SW 1271 (cell line): ENCODE measurements at places on chromosomes 2 and 18.
A peak's percentile ranks its signal among the peaks of the same experiment; 100 is the strongest.

DNA sequence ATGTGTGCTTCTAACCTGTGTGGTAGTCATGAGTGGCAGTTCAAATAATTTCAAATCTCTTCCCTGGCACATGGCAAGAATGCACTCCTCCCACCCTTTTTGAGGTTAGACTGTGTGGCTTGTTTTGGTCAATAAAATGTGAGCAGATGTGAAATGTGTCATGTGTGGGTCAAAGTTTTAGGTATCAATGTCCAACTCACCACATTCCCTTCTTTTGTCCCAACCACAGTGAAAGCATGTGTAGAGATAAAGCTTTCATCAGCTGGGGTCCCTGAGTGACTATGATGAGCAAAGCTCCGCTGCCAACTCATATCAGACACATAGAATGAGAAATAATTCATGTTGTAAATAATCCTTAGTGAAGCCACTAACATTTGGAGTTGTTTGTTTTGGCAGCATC, 118.2 kb downstream of the PAX3 start:
- no peak for DNase-seq

DNA sequence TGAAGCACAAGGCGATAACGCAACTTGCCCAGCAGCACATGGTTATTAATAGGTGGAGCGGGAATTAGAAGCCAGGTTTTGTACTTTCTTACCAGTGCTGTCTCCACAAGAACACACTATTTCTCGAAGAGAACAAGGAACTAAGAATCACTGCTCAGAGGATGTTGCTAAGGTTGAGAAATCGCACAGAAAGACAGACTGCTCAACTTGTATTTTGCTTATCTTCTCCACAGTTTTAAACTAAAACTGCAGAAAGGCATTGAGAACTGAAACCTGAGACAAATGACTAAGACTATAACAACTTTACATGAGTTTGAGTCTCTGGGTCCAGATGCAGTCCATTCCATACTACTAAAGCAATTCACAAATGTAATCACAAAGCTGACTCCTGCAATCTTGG, 6.2 kb downstream of the PRKD3 start:
- DNase-seq = no peak

GRCh38 chr18:27564066-27564465, 379.0 kb upstream of the CHST9 start:
- DNase-seq = no peak

DNA sequence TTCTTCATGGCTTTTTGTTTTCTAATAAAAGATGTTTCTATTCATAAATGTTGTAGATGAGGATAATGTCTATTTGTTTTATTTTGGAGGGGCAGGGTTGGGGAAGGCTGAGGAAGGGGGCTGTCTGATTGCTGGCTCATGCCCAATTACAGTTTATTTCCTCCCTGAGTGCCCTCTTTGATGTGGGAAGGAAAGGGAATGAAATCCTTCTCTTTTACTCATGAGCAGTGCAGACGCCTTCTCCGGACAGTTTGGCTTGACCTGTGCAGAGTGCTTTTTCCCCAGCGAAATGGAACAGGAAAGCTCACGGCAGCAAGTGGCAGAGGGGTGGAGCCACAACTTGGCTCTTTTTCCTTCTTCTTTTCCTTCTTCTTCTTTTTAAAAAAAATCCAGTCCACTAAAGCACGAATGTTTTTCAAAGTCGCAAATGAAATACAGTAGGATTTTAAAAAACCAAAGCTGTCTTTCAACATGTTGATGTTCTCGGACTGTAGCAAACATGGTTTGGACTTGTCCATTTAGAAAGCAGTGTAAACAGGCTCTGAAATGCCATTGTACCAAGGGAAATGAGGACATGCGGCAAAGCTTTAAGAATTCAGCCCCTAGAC, 34.5 kb downstream of the RAB31 start:
- DNase-seq = no peak

DNA sequence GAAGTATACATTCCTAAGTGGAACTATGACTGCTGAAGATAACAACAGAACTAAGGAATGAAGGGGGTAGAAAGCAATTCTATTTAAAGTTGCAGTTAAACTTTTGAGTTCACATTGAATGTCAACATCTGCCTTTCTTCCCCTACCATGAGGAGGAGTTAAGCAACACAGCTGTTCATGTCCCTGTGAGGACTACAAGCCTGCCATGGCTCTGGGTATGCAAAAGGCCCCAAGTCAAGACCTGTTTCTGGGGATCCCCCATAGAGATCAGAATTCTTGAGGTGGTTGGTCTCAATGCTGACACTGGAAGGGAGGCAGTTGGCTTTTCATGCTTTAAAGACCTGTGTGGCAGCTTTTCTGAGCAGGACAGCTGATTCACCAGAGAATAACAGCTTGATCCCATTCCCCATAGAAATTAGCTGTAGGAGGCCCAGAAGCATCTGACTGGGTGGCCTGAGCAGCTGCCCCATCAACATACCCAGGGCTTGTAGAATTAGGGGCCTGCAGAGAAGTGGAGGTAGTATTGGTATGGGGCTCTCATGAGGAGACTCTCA, 131.0 kb downstream of the SETBP1 start:
- DNase-seq = no peak

DNA sequence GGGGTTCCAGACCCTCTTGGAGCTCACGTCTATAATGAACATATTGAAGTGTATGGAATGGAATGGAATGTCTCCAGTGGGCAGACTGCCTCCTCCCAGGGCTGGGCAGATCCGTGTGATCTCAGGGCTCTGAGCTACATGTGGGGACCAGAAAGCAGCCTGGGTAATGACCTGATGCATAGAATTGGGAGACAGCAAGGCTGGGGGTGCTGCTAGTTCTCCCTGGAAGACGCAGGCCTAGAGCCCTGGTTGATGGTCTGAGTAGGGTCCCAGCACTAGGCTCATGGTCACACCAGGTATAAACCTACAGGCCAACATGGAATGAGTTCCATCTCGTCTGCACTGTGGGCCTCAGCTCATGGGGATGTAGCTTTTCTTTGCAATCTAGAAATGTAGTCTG, 46.7 kb downstream of the ACAA2 start:
- DNase-seq = no peak

- no peak for DNase-seq
Observed at GRCh38 chr2:151766437-151767153, 32.3 kb upstream of the NEB start.

DNA sequence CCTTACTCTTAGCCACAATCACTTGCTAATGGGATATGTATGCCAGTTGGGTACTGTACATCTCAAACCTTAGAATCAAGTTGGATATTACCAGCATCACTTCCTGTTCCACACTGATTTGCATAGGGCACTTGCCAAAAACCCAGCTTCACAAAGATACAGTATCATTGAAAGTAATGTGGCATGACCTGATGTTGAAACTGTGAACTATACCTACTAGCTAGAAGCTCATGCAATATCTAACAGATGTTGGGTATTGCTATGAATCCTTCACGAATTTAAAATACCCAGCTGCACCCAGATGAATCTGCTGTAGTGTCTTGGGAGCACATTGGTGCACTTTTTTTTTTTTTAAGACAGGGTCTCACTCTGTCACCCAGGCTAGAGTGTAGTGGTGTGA, 6.5 kb upstream of the STAMBP start:
- DNase-seq = no peak

- DNase-seq = no peak
Observed at GRCh38 chr2:9388199-9388681, 35.1 kb downstream of the ITGB1BP1 start.

DNA sequence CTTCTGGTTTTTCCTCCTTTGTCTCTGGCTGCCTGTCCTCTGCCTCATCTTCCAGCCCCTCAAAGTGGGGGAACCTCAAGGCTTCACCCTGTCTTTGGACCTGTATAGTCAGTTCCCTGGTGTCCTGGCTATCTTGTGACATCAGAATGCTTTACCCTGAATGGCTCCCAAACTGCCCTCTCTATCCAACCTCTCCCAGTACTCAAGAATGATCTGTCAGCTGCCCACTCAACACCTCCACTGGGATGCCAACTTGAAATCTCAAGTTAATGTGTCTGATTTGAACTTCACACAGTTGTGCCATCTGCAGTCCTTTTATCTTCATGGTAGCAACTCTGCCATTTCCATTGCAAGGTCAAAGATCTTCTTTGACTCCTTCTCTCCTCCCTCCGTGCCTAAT, 43.8 kb downstream of the UBE2F start:
- DNase-seq = no peak

DNA sequence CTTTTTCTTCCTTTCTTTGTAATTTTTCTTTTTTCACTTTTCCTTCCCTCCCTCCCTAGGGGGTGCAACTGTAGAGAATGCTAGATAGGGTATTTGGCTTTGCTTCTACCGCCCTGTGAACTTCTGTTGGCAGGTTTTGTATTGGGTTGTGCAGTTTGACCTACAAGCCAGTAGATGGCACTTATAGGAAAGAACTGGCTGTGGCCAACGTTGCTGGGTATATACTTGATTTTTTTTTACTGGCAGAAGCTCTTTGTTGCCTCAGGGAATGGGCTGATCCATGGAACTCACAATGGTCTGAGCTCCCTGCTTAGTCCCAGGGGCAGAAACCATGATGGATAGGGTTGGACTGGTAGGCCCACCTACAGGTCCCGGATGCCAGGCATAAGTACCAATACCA, 1019.5 kb upstream of the LRRTM1 start:
- peak; percentile 31 for DNase-seq

- no peak for DNase-seq
Observed at GRCh38 chr2:11030036-11030435, 118.3 kb downstream of the KCNF1 start.

GRCh38 chr18:57930476-57930875, 113.5 kb upstream of the NEDD4L start:
- no peak for DNase-seq

DNA sequence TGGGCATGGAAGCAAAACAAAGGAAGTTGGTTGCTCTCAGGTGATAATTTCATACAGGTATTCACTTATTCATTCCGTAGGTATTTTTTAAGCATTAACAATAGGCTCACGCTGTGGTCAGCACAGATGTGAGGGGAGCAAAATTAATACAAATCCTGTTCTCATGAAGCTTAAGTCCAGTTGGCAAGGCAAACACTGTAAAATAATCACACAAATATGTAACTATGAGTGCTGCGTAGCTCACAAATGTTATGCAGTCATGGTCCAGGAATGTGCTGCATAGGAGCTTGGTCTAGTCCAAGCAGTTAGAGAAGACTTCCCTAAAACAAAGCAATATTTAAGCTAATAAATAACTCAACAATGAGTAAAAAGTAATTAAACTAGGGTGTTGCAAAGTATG, 23.9 kb downstream of the SP5 start:
- peak; percentile 13 for DNase-seq

- DNase-seq = no peak
Observed at GRCh38 chr2:150609831-150610582, 122.5 kb upstream of the RND3 start.

DNA sequence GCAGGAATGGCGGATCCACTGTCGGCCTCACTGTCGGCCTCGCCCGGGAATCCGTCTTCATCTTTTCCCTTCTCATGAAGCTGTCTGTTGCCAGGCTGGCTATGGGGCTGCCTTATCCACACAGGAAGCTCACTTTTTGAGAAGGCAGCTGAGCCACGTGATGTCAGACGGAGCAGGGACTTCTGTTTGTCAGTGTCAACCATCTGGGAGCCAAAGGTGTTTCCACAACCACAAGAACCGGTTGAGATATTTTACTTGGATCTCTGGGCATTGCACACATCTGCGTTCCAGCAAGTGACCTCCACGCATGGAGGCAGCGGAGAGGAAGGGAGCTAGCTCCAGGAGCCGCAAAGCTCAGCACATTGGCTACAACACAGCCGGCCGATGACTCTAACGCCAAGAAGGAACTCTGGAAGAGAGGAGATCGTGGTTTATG, 27.4 kb upstream of the TAF1B start:
- no peak for DNase-seq

DNA sequence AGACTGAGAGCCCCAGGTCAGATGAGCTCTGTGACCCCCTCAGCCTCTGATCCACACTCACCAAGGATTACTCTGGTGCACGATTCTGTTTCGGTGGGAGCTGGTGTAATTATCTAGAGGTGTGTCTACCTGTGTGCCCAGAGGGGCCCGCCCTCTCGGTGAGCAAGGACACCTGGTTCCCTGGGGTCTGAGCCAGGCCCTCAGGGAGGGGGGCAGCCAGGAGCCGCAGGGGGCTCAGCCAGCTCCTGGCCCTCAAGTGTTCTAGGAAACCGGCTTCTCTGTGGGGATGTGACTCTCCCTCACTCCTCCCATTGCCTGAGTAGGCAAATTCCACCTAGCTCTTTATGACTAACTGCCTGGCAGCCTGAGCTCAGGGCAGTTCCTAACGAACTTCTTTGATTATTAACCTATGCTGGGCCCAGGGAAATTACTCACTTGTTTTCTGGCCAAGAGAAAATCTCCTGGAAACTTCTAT, 17.4 kb downstream of the AGAP1 start:
- no peak for DNase-seq

- no peak for DNase-seq
Observed at GRCh38 chr18:8826971-8827370, 121.6 kb downstream of the MTCL1 start.

DNA sequence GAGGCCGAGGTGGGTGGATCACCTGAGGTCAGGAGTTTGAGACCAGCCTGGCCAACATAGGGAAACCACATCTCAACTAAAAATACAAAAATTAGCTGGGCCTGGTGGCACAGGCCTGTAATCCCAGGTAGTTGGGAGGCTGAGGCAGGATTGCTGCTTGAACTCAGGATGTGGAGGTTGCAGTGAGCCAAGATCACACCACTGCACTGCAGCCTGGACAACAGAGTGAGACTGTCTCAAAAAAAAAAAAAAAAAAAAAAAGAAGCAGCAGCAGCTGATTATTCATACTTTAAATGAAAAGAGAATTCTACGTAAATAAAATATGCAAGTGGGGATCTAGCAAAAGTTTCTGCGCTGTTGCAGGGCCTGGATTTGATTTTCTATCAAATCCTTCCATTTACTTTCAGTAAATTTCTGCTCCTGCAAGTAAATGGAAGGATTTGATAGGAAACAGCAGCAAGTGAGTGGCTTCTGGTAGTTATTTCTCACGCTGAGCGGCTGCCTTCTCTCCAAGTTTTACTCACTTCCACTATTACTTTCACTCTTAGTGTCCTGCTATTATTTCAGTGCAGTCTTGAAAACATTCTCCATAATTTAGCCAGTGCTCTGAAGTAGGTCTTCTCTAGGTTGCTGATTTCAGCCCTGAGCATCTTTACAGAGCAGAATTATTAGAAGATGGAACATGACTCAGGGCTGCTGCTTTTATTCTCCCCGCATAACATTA, 68.4 kb downstream of the SLC16A14 start:
- no peak for DNase-seq
